Immature natural killer cell (primary cell): ENCODE measurements at places on chromosomes 13 and 19.

- DNase-seq: no peak
These were observed 31.2 kb downstream of the CEBPG start for GRCh38 chr19:33404506-33405253.

DNA sequence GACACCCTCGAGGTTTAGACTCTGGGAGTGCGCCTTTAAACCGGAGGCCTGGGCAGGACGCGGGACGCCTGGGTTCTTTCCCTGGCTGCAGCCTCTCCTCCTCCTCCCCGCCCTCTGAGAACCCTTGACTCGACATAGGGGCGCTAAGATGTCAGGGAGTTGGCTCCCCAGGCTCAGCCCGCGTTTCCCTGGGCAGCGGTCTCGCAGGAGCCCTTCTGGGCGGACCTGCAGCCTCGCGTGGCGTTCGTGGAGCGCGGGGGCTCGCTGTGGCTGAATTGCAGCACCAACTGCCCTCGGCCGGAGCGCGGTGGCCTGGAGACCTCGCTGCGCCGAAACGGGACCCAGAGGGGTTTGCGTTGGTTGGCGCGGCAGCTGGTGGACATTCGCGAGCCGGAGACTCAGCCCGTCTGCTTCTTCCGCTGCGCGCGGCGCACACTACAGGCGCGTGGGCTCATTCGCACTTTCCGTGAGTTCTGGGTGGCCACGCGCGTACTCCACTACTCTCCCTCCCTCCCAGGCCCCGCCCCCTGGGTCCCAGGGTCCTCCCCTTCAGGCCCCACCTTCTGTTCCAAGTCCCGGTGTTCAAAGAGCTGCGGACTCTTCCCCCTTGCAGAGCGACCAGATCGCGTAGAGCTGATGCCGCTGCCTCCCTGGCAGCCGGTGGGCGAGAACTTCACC is 1.3 kb downstream of the ICAM5 start:
- peak; percentile 54 for DNase-seq

- no peak for DNase-seq
These were observed 487.2 kb upstream of the GPC6 start for GRCh38 chr13:92739306-92739818.

- DNase-seq: no peak
These were observed 45.2 kb downstream of the GPR180 start for GRCh38 chr13:94646904-94647303.

GRCh38 chr13:24764276-24764630 is 284 bp downstream of the RNF17 start:
- no peak for DNase-seq

DNA sequence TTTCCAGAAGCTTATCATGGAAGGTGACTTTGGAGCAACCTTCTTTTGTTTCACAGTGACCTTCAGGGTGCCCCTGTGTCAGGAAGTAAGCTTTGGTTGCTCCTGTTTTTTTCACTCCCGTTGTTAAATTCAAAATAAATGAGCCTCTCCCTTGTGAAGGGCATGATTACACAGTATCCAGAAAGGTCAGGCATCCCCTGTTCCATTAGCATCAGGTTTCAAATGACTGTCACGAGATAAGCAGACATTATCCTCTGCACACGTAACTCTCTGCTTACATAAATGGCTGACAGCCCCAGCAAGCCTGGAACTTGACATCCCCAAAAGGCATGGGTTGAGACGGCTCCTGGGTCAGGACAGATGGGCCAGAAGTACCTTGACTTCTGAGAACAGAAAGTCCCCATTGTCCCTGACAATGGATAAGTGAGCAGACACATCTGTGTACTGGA is 52.0 kb downstream of the RAB20 start:
- no peak for DNase-seq

DNA sequence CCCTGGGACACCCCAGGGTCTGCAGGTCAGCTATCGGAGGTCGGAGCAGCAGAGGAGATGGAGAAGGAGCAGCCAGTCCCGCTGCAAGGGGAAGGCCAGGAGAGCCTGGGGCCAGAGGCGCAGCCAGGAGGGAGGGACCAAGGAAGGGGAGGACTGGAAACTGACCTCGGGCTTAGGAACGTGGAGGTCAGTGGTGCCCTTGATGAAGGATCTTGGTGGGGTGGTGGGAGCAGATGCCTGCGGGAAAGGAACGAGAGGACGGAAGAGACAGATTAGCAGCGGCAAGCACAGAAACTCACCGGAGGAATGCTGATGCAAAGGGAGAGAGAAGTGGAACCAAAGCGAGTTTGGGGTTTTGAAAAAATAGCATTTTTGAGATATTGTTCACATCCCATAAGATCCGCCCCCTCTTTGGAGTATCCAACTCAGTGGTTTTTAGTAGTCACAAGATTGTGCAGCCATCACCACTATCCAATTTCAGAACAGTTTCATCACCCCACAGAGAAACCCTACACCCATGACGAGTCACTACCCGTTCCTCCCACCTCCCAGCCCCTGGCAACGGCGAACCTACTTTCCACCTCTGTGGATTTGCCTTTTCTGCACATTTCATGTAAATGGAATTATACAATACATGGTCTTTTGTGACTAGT is 22.1 kb downstream of the PLEKHF1 start:
- no peak for DNase-seq

- no peak for DNase-seq
These were observed 64.5 kb upstream of the SLC10A2 start for GRCh38 chr13:103130681-103131210.

- DNase-seq: no peak
These were observed 228.3 kb downstream of the KLF5 start for GRCh38 chr13:73286942-73287620.

GRCh38 chr19:50065938-50066337 is 40.1 kb downstream of the ZNF473 start:
- no peak for DNase-seq

DNA sequence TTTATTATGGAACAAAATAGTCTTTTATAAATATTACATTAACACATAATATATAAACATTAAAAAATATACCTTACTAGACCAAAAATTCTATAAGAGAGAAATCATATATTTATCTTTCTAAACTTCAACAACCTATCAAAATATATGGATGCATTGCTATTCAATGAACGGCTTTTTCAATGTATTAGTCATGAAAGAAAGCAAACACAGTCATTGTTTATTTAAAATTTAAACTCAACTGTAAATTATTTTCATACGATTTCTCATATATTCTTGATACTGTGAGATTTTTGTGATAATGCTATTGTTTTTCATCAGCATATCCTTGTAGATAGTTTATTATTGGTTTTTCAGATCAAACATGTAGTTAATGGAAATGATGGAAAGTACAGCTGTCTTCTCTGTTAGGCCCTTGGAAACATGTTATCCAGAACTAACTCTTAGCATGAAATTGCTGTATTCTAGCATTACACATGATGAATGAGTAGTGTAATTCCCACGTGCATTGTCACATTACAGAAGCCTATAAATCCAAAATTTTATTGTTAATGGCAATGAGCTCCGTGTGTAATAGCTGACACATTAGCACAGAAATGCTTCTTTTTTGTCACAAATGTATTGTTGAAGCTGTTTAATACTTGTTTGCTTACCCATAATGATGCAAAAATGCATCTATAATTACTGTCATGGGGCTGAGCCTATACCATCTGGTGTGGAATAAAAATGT is 1639.9 kb downstream of the SLITRK5 start:
- DNase-seq: no peak
